ENCODE measurements at places on chromosomes 6 and 20.

- no peaks in the 10 kb centered on the region for H3K36me3 ChIP-seq
- no peaks in the 10 kb centered on the region for H3K27me3 ChIP-seq
- peak overlapping the region; percentile 31 for H3K27ac ChIP-seq
- no peak overlapping the region for H3K4me3 ChIP-seq
- peak; percentile 34 for DNase-seq
- peaks cover 10% of the 10 kb centered on the region for H3K4me1 ChIP-seq
Observed at GRCh38 chr20:10965936-10966470, 292.2 kb upstream of the JAG1 start.

DNA sequence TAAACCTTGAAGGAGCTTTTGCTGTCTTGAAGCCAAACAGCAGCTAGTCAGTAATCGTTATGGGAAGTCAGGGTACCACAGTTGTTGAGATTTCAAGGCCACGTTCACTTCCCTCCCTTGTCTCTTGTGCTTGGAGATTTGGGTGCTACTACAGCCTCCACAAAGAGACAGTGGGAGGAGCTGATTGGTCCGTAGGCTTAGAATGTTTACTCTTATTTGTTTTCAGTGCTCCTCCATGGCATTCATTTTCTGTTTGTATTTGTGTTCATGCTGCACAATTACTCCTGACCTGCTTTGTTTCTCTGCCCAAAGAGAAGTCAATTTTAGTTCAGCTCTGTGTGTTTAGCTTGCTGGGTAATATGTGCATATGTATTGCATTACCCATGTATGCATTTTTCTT lies 147.7 kb downstream of the PRL start:
- H3K36me3 ChIP-seq: no peaks in the 10 kb centered on the region
- no peak for DNase-seq
- H3K27ac ChIP-seq: peak overlapping the region; percentile 40
- no peaks in the 10 kb centered on the region for H3K27me3 ChIP-seq
- H3K4me3 ChIP-seq: no peak overlapping the region
- peaks cover 12% of the 10 kb centered on the region for H3K4me1 ChIP-seq

DNA sequence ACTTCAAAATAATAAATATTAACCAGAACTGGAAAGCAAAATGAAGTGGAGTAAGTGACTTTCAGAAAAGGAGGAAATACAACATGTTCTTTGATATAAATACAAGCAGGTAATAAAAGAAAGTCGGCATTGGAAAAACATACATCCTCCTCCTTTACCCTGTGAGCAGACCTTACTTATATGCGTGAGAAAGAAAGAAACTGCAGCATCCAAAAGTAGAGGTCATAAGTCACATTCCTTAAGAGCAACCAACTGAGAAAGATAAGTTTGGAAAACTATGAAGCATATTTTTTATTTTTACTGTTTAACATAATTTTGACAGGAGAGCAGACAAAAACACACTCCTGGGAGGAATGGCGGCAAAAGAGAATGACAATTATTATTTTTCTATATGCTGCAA lies 155.5 kb downstream of the HACE1 start:
- H3K36me3 ChIP-seq: no peaks in the 10 kb centered on the region
- no peaks in the 10 kb centered on the region for H3K27me3 ChIP-seq
- H3K4me1 ChIP-seq: peaks cover 7% of the 10 kb centered on the region
- no peak overlapping the region for H3K4me3 ChIP-seq
- H3K27ac ChIP-seq: no peak overlapping the region

DNA sequence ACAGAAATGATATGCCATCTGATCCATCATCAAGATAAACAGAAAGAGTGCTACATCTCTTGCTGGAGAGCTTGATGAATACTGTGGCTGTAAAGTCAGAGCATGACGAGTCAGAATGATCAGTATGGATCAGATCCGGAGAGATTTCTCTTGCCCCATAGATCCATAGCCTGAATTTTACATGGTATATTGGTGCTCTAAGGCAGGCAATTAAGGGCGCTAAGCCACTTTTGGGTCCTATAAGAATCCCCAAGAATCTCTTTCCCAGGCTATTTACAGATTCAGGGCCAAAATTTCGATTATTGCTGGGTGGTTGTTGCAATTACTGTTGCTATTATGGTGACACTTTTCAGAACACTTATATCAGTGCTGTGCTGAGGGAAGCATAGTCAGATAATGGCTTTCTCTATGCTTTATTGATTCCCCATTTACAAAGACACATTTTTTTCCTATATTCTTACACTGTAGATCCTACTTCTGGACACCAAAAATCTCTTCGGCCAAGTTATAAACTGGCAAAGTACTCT lies 94.4 kb downstream of the ADGRB3 start:
- no peaks in the 10 kb centered on the region for H3K36me3 ChIP-seq
- no peaks in the 10 kb centered on the region for H3K4me1 ChIP-seq
- no peaks in the 10 kb centered on the region for H3K27me3 ChIP-seq
- H3K4me3 ChIP-seq: no peak overlapping the region
- DNase-seq: no peak
- H3K27ac ChIP-seq: no peak overlapping the region
